Amniotic stem cell (primary cell): ENCODE measurements at places on chromosomes 5 and 9.
A peak's percentile ranks its signal among the peaks of the same experiment; 100 is the strongest.

DNA sequence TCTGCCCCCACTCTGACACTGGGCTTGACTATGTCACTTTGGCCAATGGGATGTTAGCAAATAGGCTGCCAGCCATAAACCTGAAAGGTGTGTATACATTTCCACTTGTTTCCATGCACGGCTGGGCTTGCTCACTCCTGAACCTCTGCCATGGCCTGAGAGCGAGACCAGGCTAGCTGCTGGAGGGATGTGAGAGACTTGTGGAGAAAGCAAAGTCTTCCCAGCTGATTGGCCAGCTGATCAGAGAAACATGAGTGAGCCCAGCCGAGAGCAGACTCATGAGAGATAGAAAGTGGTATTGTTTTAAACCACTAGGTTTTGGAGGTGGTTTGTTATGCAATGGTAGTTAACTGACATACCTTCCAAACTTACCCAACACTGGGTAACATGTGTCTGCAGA is 13.9 kb downstream of the FAM193B start:
- DNase-seq: no peak

- peak; percentile 38 for DNase-seq
Observed at GRCh38 chr5:164013077-164013670, 507.8 kb downstream of the MAT2B start.

DNA sequence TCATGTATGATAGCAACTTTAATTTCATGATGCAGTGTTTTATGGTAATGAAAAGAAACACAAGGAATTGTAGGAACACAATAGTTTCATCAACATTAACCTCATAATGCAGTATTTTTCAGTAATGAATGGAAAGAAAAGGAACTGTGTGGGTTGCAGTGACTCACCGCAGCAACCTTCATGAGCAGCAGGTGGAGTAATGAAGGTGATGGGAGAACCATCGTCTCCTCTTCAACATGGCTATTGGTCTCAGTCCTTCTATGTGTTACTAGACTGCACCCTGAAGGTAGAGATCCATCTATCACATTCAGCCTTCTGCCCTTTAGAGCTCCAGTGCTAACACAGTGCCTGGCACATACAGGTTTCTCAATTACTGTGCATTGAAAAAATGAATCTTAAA is 58.0 kb downstream of the TMEM215 start:
- DNase-seq: no peak

GRCh38 chr9:112401175-112401815 is 21.4 kb downstream of the HSDL2 start:
- DNase-seq: no peak

DNA sequence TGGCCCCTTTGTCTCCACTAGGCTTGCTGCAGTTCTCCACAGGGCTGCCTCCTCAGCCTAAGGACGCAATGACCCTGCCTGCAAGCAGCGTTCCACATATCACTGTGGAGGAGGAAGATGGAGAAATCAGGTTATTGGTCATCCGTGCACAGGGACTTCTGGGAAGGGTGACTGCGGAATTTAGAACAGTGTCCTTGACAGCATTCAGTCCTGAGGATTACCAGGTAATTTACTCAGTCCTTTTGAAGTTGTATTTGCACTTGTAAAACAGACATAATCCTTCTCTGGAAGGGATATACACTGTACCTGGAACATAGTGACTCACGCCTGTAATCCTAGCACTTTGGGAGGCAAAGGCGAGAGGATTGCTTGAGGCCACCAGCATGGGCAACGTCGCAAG is 116.6 kb downstream of the ADGRV1 start:
- no peak for DNase-seq
